ENCODE measurements at places on chromosomes 13 and 19. TPM values are rescaled to one million over a fixed set of nuclear protein-coding genes. Genes with fewer than 3 reads are reported as not detected.

The THSD1 gene
- total RNA-seq: 3.7 TPM

The FAM83E gene
- 0.45 TPM for total RNA-seq

The NOVA2 gene
- not detected for total RNA-seq

The CBLC gene
- 1.9 TPM for total RNA-seq

The CABP5 gene
- not detected for total RNA-seq

The C19orf12 gene
- 40.0 TPM for total RNA-seq

The SPRED3 gene
- total RNA-seq: 0.84 TPM

The CCNE1 gene
- total RNA-seq: 5.4 TPM

The CPT1C gene
- total RNA-seq: 17.7 TPM

The ZNF844 gene
- 2.4 TPM for total RNA-seq

The IQCN gene
- total RNA-seq: 0.30 TPM

The SKA3 gene
- 22.7 TPM for total RNA-seq

The NUMBL gene
- total RNA-seq: 29.3 TPM

The RTBDN gene
- not detected for total RNA-seq

The PEX11G gene
- total RNA-seq: 4.4 TPM

The MAG gene
- not detected for total RNA-seq

The LENG9 gene
- total RNA-seq: 5.5 TPM

The UHRF1 gene
- total RNA-seq: 98.0 TPM

The ZNF585A gene
- total RNA-seq: 3.2 TPM

The TMEM150B gene
- total RNA-seq: not detected

The ZNF443 gene
- total RNA-seq: 1.0 TPM

The KIR2DL1 gene
- total RNA-seq: not detected

The CAB39L gene
- 6.7 TPM for total RNA-seq

The SOX1 gene
- total RNA-seq: not detected
